Panc1 (cell line): ENCODE measurements at places on chromosomes 16 and 17. TPM values are rescaled to one million over a fixed set of nuclear protein-coding genes. Genes with fewer than 3 reads are reported as not detected.

- no peak for DNase-seq
Observed at GRCh38 chr16:70685061-70685937, 554 bp downstream of the MTSS2 start.

- DNase-seq: no peak
Observed at GRCh38 chr17:72419866-72420774, 299.3 kb downstream of the SOX9 start.

Gene ZFP1
- total RNA-seq: 10.0 TPM

GRCh38 chr17:28416703-28417311 lies 10.8 kb upstream of the SLC46A1 start:
- peak; percentile 54 for DNase-seq

GRCh38 chr17:74513987-74514631 lies 17.2 kb downstream of the CD300LB start:
- DNase-seq: peak; percentile 55

DNA sequence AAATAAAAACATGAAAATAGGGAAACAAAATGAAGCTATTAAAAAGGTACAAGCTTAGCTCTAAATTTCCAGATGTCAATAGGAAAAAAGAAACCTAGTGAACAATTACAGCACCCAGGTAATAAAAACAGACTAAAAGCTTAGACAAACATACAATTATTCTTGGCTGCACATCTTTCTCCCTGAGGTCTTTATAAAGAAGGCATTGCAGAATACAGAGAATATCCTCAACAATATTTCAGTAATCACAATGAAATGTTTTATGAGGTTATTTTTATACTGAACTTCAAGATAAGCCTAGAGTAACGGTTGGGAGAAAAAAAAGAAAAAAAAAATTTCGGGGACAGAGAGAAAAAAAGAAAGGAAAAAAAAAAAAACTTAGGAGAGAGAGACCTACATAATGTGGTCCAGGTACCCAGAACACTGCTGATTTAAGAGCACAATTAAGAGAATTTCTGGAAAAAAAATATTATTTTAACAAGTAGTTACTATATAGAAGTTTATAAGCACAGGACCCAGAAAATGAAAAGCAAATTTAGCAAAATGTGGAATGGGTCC lies 26.5 kb downstream of the KANSL1 start:
- DNase-seq: no peak

Gene ITGAX
- 0.49 TPM for total RNA-seq

DNA sequence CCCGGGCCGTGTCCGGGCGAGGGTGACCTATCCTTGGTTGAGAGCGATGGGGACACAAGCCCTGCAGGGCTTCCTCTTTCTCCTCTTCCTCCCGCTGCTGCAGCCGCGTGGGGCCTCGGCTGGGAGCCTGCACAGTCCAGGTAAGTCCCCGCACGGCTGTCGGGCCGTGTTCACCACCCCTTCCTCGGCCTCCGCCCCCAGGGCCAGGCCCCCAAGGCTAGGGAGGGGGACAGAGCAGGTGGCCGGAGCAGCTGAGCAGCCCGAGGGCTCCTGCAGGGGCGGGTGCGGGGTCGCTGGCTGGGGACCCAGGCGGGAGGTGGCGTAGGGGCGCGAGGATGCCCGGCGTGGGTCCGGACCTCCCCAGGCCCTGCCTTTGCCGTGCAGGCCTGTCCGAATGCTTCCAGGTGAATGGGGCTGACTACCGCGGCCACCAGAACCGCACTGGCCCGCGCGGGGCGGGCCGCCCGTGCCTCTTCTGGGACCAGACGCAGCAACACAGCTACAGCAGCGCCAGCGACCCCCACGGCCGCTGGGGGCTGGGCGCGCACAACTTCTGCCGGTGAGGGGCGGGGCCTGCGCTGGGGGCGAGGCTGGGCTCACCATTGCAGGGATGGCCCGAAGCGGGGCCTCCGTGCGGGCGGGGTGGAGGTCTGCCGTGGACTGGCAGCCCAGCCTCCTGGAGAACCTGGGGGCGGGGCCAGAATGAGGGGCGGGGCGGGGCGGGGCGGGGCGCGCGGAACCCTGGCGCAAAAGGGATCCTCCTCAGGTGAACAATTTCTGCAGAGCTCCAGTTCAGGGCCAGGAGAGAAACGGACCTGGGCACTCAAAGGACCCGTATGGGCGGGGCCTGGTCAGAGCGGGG lies 631 bp downstream of the KREMEN2 start:
- DNase-seq: no peak

Gene KRTAP4-1
- not detected for total RNA-seq

DNA sequence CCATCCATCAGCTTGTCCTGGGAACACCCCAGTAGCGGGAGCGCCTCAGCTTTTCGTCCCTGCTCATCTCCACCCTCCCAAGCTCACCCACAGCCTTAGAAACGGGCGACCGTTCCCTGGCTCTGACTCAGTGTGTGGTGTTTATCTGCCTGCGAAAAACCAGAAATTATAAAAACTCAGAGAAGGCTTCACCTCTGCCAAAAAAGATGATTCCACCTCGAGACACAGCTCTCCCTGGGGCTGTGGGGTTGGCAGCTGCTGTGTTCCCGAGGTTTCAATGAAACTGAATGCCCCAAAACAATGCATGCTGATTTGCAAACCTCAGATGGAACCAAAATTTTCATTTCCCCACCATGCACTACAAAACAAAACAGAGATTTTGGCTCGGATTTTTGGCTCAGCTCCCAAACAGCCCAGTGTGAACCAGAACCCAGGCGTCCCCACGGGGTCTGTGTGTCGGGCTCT lies 62.4 kb upstream of the MED9 start:
- DNase-seq: no peak

- DNase-seq: no peak
Observed at GRCh38 chr16:56320056-56320455, 105.3 kb downstream of the AMFR start.

- DNase-seq: no peak
Observed at GRCh38 chr16:20415541-20415940, 6.2 kb downstream of the ACSM5 start.

Gene CBFA2T3
- total RNA-seq: 13.7 TPM

GRCh38 chr17:43588664-43589435 lies 42.7 kb upstream of the ETV4 start:
- no peak for DNase-seq

GRCh38 chr17:46717999-46718398 lies 100.5 kb downstream of the WNT3 start:
- DNase-seq: no peak

Gene PRM3
- not detected for total RNA-seq

Gene PROCA1
- 4.9 TPM for total RNA-seq

- no peak for DNase-seq
Observed at GRCh38 chr16:56288019-56288418, 96.7 kb downstream of the GNAO1 start.

Gene MT1F
- 2.1 TPM for total RNA-seq

Gene CTRB2
- 5.0 TPM for total RNA-seq

DNA sequence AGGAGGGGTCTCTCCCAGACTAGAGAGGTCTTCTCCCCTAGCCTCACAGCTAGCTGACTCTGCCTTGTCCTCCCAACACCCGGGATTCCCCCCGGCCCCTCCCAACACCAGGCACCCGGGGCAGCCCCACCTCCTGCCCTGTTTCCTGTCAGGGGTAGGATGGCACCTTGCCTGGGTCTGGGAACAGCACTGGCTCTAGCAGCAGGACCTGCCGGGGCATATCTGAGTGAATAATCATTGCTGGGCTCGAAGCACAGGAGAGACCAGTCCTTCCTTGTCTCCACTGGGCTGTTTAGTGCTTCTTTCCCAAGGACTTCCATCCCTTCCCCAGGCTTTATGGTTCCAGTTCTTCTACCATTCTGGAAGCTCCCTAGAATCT lies 25.7 kb downstream of the MINK1 start:
- DNase-seq: no peak

Gene DLX4
- total RNA-seq: 11.2 TPM

DNA sequence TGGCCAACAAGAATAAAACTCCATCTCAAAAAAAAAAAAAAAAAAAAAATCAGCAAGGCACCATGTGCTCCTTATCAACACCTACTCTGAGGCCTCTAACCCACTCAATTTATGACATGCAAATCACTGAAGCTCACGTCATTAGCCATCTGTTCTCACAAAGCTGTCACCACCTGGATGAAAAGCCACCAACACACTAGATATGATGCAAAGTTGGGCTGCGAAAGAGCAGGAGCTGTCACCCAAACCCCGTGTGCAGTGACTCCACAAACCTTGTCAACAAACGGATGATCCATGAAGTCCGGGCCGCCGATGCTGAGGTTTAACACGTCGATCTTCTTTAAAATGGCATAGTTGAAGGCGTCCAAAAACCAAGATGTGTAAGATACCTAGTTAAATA lies 25.3 kb downstream of the MBTPS1 start:
- DNase-seq: no peak

Gene ITPRIPL2
- 83.2 TPM for total RNA-seq

Gene IL21R
- total RNA-seq: 0.10 TPM

Gene RAB37
- 1.5 TPM for total RNA-seq

DNA sequence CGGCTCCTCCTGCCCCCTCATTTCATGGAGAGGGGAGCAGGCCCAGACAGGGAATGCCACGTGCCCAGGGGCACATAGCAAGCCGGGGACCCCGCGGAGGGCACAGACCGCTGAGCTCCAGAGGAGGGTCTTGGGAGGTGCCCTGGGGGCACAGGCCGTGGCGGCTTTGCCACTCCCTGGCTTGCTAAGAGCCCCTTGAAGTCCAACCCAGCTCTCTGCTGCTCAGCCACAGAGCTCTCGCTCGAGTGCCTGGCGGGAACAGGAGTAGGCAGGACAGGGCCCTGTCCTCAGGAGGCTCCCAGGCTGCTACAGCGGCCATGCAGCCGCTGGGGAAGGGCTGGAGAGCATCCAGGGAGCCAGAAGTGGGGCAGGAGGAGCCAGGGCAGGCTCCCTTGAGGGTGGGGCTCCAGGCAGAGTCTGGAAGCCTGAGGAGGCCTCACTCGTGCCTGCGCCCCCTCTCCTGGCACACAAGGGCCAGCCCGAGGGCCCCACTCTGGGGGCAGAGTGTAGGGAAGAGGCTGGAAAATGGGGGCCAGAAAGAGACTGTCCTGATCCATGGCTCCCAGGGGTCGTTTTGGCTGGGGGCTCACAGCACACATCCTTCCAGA lies 4.4 kb upstream of the RAB26 start:
- no peak for DNase-seq

DNA sequence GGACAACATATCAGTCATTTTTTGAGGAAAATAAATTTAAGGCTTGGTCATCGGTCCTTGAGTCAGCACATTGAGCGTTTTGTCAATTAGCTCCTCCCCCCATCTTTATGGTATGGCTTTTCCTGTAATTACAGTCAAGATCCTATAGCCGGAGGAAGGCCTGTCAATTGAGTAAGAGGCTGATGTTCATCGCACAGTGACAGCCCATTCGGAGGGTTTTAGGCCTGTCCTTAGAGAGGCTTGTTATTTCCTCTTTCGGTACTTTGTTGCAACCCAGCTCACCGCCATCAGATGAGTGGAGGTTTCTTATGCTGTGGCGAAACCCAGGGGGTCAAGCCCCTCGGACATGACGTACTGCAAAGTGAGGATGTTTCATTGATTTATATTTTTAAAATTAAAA lies 395.2 kb downstream of the WWOX start:
- DNase-seq: no peak

Gene MAP2K6
- total RNA-seq: 11.8 TPM

- no peak for DNase-seq
Observed at GRCh38 chr17:18990331-18990730, 14.2 kb downstream of the FAM83G start.

GRCh38 chr16:88649195-88649923 lies 1.5 kb downstream of the CYBA start:
- DNase-seq: no peak

DNA sequence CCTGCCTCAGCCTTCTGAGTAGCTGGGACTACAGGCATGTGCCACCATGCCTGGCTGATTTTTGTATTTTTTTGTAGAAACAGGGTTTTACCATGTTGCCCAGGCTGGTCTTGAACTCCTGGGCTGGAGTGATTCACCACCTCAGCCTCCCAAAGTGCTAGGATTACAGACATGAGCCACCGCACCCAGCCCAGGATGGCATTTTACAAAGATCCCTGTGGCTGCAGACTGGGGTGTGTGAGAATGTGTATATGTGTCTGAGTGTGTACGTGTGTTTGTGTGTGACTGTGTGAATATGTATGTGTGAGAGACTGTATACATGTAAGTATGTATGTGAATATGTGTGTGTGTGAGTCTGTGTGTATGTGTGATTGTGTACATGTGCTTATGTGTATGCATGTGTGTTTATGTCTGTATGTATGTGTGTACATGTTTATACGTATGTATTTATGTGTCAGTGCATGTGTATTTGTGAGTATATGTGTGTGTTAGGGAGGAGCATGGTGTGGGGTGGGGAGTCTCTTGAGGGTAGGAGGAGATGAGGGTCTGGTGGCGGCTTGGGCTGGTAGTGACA lies 17.0 kb downstream of the RPTOR start:
- DNase-seq: no peak

DNA sequence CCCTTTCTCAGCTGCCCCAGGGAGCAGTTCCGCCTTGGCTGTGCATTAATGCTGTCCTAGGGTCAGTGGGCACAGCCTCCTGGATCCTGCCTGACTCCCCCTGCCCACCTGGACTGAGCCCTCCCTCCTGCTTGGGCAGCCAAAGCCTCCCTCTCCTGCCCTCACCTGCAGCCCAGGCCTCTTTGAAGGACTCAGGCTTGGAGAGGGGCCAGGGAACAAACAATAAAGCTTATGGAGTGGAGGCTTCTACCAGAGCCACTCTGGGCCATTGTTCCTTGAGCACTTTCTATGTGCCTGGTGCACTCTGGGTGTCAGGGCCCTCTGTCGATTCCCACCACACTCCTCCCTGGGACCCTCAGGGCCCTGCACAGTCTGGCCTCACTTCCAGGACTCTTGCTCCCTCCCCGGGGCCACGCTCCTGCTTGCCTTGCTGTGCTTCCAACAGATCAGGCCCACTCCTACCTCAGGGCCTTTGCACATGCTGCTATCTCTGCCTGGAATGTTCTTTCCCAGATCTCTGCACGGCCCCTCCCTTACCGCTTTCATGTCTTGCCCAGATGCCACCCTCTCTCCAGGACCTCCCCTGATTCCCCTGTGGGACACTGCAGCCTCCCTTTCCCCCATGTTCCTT lies 5.0 kb downstream of the KCNJ12 start:
- no peak for DNase-seq

Gene FOXL1
- total RNA-seq: 9.3 TPM

- no peak for DNase-seq
Observed at GRCh38 chr17:17056156-17056539, 13.9 kb downstream of the MPRIP start.

- DNase-seq: no peak
Observed at GRCh38 chr16:89795676-89796075, 20.8 kb downstream of the FANCA start.

Gene FA2H
- total RNA-seq: 0.15 TPM

Gene TUFM
- total RNA-seq: 231 TPM

- DNase-seq: no peak
Observed at GRCh38 chr17:75530837-75531720, 5.6 kb downstream of the LLGL2 start.

GRCh38 chr17:39132192-39132610 lies 19.2 kb downstream of the PLXDC1 start:
- no peak for DNase-seq

- DNase-seq: no peak
Observed at GRCh38 chr17:38636054-38636453, 30.3 kb upstream of the SRCIN1 start.
